T-helper 17 cell (primary cell): ENCODE measurements at places on chromosomes 1 and 21. TPM values are rescaled to one million over a fixed set of nuclear protein-coding genes. Genes with fewer than 3 reads are reported as not detected.

- no peak for DNase-seq
- H3K27ac ChIP-seq: no peak overlapping the region
- peaks cover 26% of the 10 kb centered on the region for H3K27me3 ChIP-seq
- peaks cover 4% of the 10 kb centered on the region for H3K36me3 ChIP-seq
These were observed 7.6 kb downstream of the ENAH start for GRCh38 chr1:225645194-225645895.

DNA sequence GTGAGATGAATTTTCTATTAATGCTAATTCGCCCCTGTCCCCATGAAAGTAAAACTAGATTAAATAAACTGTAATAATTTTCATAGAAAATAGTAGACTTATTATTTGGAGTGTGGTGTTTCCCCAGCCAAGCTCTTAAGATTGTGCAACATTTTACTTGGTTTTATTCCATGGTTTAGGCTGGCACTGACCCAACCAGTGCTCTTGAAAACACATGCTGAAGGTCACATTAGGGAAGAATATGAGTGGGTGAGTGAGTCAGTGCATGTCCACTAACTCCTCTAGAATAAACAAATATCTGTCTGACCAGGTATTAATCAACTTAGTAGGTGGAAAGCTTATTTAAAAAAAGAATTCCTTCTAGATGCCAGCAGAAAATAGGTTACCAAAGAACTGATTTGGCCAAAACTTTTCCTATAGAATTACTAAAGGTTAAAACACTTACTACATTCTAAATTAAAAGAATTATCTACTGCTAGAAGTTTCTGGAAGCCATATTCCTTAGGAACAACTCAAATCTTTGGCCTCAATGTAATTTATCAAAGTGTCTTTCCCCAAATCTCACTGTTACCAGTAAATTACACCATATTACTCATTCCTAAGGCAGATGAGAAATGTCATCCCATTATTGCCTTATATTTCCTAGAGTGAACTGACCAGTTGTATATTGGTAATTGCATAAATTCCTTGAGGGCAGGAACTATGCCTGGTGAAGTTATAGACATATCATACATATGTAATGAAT is 89.7 kb upstream of the RGS1 start:
- H3K4me3 ChIP-seq: no peak overlapping the region
- H3K27me3 ChIP-seq: no peaks in the 10 kb centered on the region
- H3K27ac ChIP-seq: no peak overlapping the region
- H3K4me1 ChIP-seq: peaks cover 4% of the 10 kb centered on the region
- no peaks in the 10 kb centered on the region for H3K36me3 ChIP-seq

Gene TRIM58
- total RNA-seq: 44.2 TPM

Gene RCSD1
- total RNA-seq: 88.0 TPM

GRCh38 chr1:32091176-32091575 is 16.7 kb upstream of the KPNA6 start:
- no peak for DNase-seq
- H3K27ac ChIP-seq: no peak overlapping the region
- H3K4me1 ChIP-seq: peaks cover 2% of the 10 kb centered on the region
- H3K36me3 ChIP-seq: peaks cover 6% of the 10 kb centered on the region
- no peaks in the 10 kb centered on the region for H3K27me3 ChIP-seq

Gene PIK3R3
- 0.47 TPM for total RNA-seq

- no peak overlapping the region for H3K4me3 ChIP-seq
- peaks cover 4% of the 10 kb centered on the region for H3K4me1 ChIP-seq
- H3K27me3 ChIP-seq: peaks cover 73% of the 10 kb centered on the region
These were observed 4.2 kb upstream of the SIM2 start for GRCh38 chr21:36694593-36695282.

Gene HTR6
- 0.16 TPM for total RNA-seq

- H3K36me3 ChIP-seq: peaks cover 6% of the 10 kb centered on the region
- H3K27ac ChIP-seq: peak overlapping the region; percentile 99
- no peaks in the 10 kb centered on the region for H3K27me3 ChIP-seq
- peaks cover 34% of the 10 kb centered on the region for H3K4me1 ChIP-seq
- no peak for DNase-seq
These were observed 1.1 kb downstream of the THRAP3 start for GRCh38 chr1:36225283-36225899.

Gene TENT5C
- total RNA-seq: 173 TPM

- H3K4me3 ChIP-seq: no peak overlapping the region
- DNase-seq: no peak
- no peaks in the 10 kb centered on the region for H3K27me3 ChIP-seq
- H3K4me1 ChIP-seq: peaks cover 23% of the 10 kb centered on the region
- peaks cover 14% of the 10 kb centered on the region for H3K36me3 ChIP-seq
These were observed 58.5 kb upstream of the MORC3 start for GRCh38 chr21:36261459-36261858.

DNA sequence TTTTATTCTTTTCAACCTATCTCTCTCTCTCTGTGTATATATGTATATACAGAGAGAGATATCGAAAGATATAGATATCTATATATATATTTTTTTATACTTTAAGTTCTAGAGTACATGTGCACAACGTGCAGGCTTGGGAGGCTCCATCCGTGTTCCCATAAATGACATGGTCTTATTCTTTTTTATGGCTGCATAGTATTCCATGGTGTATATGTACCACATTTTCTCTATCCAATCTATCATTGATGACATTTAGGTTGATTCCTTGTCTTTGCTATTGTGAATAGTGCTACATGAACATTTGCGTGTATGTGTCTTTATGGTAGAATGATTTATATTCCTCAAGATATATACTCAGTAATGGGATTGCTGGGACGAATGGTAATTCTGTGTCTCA is 55.2 kb upstream of the GPR88 start:
- H3K4me1 ChIP-seq: peaks cover 19% of the 10 kb centered on the region
- no peak overlapping the region for H3K4me3 ChIP-seq
- H3K27ac ChIP-seq: no peak overlapping the region
- H3K27me3 ChIP-seq: no peaks in the 10 kb centered on the region
- no peak for DNase-seq
- peaks cover 7% of the 10 kb centered on the region for H3K36me3 ChIP-seq

DNA sequence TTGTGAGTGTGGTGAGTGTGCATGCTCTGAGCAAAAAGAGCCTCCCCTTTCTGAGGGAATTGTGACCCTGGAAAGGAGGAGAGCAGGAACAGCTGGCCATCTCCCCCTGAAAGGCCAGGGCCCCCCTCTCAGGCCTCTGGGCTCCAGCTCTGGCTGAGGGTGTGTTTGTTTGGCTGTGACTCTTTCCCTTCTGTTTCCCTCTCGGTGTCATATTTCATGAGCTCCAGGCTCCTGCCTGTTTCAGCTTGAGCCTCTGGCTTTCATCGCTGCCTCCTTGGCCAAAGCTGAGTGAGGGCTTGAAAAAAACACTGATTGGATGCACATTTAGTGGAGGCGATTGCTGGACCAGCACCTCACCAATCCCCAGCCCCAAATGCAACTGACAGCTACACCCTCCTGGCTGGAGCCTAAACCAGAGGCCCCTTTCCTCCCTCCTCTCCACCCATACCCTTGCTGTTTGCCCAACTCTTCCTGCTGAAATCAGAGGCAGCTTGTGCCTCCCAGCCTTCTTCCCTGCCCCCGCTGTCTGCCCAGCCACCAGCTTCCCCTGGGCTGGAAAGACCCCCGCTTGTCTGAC is 64.1 kb downstream of the DDR2 start:
- no peak for DNase-seq
- no peak overlapping the region for H3K4me3 ChIP-seq
- no peak overlapping the region for H3K27ac ChIP-seq

GRCh38 chr1:218939095-218939494 is 234.6 kb upstream of the LYPLAL1 start:
- H3K27me3 ChIP-seq: no peaks in the 10 kb centered on the region
- no peak overlapping the region for H3K4me3 ChIP-seq
- no peaks in the 10 kb centered on the region for H3K36me3 ChIP-seq
- H3K4me1 ChIP-seq: no peaks in the 10 kb centered on the region

Gene TNFRSF18
- 47.9 TPM for total RNA-seq

GRCh38 chr1:110436635-110437034 is 14.3 kb upstream of the PROK1 start:
- peaks cover 58% of the 10 kb centered on the region for H3K27me3 ChIP-seq
- no peaks in the 10 kb centered on the region for H3K4me1 ChIP-seq
- peaks cover 1% of the 10 kb centered on the region for H3K36me3 ChIP-seq
- no peak for DNase-seq
- no peak overlapping the region for H3K4me3 ChIP-seq
- no peak overlapping the region for H3K27ac ChIP-seq

Gene TTC22
- total RNA-seq: 11.2 TPM

Gene CGN
- 0.60 TPM for total RNA-seq

DNA sequence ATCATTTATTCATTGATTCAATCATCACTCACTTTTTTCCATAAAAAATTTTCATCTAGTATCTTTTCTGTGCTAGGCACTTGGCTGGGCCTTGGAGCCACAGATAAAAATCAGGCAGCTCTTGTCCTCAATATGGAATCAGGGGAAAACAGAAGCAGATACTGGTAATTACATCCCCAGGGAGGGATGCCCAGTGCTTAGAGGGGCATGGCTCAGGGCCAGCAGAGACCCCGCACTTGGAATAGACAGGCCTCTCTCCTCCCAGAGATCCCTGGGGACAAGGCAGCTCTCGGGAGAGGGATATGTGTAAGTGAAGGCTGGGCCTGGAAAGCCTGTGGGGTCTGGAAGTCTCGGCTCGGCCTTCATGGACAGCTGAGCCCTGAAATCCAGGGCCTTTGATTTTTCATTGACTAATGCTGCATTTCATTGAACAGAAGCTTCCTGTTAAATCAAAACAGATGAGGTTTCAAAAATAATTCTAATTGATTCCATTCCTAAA is 180.4 kb downstream of the FOXD2 start:
- no peaks in the 10 kb centered on the region for H3K4me1 ChIP-seq
- no peak overlapping the region for H3K27ac ChIP-seq
- H3K36me3 ChIP-seq: peaks cover 3% of the 10 kb centered on the region
- H3K27me3 ChIP-seq: peaks cover 44% of the 10 kb centered on the region
- no peak for DNase-seq

DNA sequence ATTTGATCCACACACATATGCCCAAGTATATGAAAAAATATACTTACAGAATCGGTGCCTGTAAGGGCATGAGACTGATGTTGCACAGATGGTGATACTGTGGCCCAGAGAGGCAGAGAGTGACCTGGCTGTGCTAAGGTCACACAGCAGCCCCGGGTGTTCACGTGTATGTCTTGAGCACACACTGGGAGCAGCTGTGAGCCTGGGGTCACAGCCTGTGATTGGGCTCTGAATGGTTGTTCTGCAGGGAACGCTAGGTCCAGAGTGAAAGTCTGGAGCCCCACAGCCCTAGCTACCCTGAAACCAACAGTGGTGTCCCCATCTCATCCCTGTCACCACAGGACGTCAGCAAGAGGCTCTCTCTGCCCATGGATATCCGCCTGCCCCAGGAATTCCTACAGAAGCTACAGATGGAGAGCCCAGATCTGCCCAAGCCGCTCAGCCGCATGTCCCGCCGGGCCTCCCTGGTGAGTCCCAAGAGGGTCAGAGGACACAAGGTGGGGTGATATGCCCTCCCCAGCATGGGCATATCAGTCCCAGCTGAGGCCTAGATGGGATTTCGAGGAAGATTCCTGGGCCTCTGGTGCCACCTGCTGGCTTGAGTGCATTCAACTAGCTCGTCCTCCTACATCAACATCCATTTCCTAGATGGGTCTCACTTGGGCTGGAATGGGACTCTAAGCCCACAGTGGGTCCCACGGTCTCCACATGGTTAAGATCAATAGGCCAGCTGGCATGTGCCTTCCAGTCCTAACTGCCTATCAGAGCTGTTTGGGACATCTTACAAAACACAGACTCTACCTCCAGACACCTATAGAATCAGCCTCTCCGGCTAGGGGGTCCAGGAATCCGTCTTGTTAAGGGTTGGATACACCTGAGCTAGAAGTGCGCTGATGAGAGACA is 19.7 kb downstream of the CDK18 start:
- no peak overlapping the region for H3K4me3 ChIP-seq
- peak; percentile 63 for DNase-seq
- H3K36me3 ChIP-seq: no peaks in the 10 kb centered on the region
- H3K27me3 ChIP-seq: peaks cover 35% of the 10 kb centered on the region

GRCh38 chr1:33512226-33513011 is 40.0 kb downstream of the ZSCAN20 start:
- H3K4me3 ChIP-seq: no peak overlapping the region
- peaks cover 24% of the 10 kb centered on the region for H3K27me3 ChIP-seq
- DNase-seq: no peak
- H3K4me1 ChIP-seq: no peaks in the 10 kb centered on the region
